ENCODE measurements at places on chromosomes 5 and 9.
A peak's percentile ranks its signal among the peaks of the same experiment; 100 is the strongest.

DNA sequence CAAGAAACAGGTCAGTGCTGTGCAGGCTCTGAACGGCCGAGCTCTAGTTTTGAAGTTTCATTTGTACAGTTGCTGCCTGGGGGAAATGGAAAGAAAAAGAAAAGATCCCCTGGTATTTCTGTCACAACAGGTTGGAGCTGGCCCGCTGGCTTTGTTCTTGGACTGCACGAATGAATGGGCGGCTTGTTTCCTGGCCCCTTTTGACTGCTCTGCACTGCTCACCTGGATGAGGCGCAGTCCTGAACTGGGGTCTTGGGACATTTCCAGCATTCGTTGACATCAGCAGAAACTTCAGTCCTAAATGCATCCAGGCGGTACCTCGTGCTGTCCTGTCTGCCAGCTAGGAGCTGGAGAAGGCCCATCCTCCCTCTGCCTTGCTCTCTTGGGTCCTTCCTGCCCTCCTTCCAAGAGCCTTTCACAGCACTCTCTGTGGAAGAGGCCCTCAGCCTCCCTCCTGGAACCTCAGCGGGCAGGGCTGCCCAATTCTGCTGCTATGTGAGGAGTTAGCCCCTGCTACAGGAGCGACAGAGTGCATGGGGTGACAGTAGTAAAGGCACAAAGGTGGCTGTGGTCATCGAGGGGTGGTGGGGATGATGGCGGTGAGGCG, 189.2 kb downstream of the FSTL4 start:
- DNase-seq: no peak

GRCh38 chr9:104345061-104345460, 159.0 kb upstream of the OR13F1 start:
- DNase-seq: no peak

DNA sequence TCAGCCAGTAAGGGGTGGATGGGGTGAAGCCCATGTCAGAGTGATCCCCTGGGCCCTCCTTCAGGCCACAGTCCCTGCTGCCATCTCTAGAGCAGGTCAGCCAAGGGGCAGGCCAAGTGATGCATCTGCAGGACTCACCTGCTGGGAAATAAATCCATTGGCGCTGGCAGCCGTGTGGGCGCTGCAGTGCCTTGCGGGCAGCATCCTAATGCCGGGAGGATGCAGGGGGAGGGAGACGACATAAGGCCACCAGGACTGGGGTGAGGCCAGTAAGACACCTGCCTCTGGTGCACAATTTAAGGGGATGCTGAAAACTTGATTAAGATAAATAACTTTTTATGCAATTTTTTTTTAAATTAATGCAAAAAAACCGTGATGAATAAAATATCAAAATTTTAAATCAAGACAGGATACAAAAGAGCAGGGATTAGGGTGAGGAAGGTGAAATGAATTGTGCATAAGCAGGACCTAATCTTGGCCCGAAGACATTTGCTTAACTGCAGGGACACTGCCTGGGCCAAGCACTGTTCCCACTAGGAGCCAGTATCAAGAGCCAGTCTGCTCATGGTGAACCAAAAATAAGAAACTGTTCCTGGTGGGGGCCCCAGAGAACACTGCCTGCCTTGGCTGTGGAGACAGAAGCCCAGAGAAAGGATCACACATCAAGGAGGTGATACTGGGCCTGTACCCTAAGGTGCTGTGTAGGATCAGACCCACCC, 67.5 kb upstream of the CPLX2 start:
- DNase-seq: no peak

DNA sequence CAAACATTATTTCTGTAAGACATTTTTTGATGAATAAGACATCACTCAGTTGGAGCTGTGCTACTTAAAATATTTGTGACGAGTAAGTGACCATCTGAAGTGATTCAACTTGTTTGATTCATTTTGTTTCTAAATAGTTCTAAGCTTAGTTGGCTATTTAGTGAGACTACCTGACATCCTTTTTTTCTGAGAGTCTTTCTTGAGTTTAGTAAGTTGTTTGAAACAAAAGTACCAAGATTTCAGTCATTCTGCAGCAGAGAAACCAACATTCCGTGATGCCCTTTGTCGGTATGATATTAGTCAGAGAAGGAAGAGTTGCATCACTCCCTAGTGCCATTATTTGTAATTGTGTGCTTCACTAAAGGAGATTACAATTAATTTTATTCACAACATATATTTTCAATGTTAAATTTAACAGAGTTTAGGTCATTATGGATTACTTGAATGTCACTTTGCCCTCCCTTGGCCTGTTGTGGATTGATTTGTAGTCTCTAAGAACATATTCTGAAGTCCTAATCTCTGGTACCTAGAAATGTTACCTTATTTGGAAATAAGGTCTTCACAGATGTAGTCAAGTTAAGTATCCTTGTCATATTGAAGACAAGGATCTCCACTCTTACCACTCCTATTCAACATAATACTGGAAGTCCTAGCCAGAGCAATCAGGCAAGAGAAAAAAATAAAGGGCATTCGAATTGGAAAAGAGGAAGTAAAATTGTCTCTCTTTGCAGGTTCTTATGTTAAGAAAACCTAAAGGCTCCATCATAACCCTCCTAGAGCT, 212.2 kb downstream of the PCSK1 start:
- DNase-seq: no peak

DNA sequence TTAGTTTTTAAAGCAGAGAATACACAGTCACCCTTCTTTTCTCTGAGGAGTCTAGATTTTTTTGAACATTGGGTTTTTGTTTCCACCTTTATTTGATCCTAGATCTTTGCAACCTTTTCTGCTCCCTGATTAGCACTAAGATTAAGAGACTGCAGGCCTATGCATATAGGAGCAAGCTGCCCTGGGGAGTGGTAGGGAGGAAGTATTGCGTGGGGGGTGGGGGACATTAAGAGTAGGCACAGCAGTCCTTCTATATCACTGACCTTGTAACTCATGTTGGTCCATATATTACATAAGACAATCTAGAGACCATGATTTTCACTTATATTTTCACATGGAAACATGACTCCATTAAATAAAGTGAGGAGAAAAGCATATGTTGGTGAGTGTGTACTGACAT, 149.1 kb downstream of the ADGRV1 start:
- no peak for DNase-seq

GRCh38 chr5:97838214-97838613, 655.2 kb upstream of the RIOK2 start:
- no peak for DNase-seq

- peak; percentile 67 for DNase-seq
Measured at GRCh38 chr5:157888814-157889532, 30.0 kb upstream of the CLINT1 start.

DNA sequence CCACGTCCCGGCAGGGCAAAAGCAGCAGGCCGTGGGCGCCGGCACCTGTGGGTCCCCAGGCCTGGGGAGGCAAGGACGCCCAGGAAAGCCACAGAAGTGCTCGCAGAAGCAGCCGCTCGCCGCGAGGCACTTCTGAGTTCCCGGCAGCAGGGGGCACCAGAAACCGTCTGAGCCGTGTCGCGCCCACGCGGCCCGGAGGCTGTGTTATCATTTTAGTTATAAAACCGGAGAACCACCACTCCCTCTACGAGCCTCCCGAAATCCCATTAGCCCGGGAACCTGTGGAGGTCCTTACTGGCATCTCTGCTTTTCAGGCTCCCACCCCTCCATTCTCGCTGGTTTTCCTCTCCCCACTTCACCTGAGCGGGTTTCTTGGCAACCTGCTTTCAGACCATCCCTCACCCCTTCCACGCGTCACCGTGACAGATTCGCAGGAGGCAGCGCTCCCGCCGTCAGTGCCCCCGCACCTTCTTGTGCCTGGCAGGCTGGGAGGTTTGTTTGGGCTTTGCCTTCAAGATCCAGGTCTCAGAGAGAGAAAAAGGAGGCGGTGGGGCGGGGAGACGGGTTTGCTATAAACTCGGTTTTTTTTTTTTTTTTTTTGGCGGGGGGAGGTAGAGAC, 2.3 kb downstream of the GDNF start:
- DNase-seq: peak; percentile 64

- DNase-seq: no peak
Measured at GRCh38 chr9:83775932-83776331, 41.6 kb downstream of the GKAP1 start.

DNA sequence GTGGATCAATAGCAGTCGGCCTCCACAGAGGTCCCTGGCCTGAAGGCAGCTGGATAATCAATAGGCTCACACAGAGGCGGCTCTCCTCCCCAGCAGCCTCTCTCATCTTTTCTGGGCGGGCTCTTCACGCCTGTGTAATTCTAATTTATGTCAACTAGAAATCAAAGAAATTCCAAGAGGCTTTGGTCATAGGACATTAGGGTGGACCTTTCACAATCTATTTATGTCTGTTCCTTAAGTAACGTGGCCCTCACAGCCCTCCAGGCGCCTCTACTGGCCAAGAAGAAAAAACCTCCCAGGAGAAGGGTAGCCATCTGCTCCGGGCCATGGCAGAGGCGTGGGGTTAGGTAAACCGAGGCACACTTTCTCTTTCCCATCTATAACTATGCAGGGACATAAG, 205.1 kb upstream of the EFNA5 start:
- no peak for DNase-seq

- DNase-seq: peak; percentile 24
Measured at GRCh38 chr5:109689740-109690241, at the start of gene MAN2A1. Gene MAN2A1, plus strand, starts transcription at chr5:109689927. Its CDS starts 491 bp downstream, at chr5:109690418.

GRCh38 chr5:10600626-10601245, 36.9 kb downstream of the ANKRD33B start:
- DNase-seq: no peak

Measured in NCI-H2081 (cell line).